ENCODE measurements at places on chromosomes 5 and 9.

GRCh38 chr9:88508326-88508725, 26.7 kb upstream of the NXNL2 start:
- no peak for DNase-seq

GRCh38 chr5:88805151-88805784, 77.7 kb downstream of the MEF2C start:
- DNase-seq: no peak

GRCh38 chr5:32406650-32407049, 37.9 kb downstream of the ZFR start:
- no peak for DNase-seq

GRCh38 chr5:74103131-74104023, 477.4 kb downstream of the ARHGEF28 start:
- DNase-seq: no peak

- no peak for DNase-seq
These were observed at the start of gene KLF4 for GRCh38 chr9:107489687-107490605. KLF4 (minus strand) TSS chr9:107489769; CDS start chr9:107489172, 597 bp downstream.

GRCh38 chr5:151720215-151720614, 33.5 kb upstream of the SPARC start:
- no peak for DNase-seq

- DNase-seq: no peak
These were observed 26.8 kb upstream of the PPP2CA start for GRCh38 chr5:134252671-134253070.

- DNase-seq: no peak
These were observed 62.2 kb downstream of the RAD23B start for GRCh38 chr9:107345327-107345726.

GRCh38 chr5:1108023-1108864, 3.6 kb downstream of the SLC12A7 start:
- DNase-seq: no peak

- DNase-seq: no peak
These were observed 4.4 kb upstream of the MEF2C start for GRCh38 chr5:88887342-88887741.

DNA sequence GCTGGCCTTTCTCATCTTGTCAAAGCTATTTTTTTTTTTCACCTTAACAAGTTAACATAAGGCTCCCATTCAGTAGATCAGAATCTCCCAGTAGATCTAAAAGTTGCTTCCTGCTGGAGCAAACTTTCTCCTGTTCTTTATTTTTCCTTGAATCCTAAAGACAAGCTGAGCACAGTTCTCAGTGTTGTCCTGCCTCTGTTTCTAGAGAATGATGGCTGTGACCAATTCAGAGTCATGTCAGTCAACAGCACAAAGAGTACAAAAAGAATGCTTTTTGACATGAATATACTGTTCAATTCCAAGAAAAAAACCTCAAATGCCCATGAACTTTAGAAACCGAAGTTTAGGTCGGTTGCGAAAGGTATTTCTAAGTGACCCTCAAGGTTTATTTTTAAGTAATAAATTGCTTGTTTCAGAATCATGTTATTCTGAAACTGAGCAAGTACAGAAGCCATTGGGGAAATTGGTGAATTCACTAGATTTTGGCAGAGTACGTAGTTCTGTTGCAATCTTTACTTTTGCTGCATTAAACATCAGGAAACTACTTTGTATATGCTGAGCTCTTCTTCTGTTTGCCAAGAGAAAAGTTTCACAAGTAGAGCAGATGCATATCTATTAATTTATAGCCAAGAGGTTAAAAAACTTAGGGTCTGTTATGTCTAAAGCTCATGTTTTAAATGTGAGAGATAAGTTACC, 161.7 kb upstream of the RPS23 start:
- DNase-seq: no peak

DNA sequence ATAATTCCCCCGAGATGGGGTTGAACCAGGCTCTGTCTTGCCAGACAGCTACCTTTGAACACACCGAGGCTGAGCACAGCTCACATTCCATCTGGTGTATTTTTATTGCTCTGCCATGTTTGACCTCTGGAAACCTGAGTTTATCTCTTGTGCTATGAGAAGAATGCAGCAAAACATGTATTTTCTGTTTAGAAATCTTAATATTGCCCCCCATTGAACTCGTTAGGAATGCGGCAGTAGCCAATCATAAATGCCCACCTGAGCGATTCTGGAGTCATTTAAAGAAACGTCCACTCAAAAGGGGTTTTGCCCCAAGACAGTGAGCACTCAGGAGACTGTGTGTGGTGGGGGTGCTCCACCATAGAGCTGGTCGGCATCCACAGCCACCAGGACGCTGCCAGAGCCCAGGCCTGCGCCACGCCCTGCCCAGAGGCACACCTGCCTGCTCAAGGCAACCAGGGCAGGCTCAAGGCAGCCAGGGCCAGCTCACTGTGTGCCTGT, 26.9 kb downstream of the FGD3 start:
- DNase-seq: no peak
